ENCODE measurements at places on chromosomes 5 and 9. TPM values are rescaled to one million over a fixed set of nuclear protein-coding genes. Genes with fewer than 3 reads are reported as not detected.

DNA sequence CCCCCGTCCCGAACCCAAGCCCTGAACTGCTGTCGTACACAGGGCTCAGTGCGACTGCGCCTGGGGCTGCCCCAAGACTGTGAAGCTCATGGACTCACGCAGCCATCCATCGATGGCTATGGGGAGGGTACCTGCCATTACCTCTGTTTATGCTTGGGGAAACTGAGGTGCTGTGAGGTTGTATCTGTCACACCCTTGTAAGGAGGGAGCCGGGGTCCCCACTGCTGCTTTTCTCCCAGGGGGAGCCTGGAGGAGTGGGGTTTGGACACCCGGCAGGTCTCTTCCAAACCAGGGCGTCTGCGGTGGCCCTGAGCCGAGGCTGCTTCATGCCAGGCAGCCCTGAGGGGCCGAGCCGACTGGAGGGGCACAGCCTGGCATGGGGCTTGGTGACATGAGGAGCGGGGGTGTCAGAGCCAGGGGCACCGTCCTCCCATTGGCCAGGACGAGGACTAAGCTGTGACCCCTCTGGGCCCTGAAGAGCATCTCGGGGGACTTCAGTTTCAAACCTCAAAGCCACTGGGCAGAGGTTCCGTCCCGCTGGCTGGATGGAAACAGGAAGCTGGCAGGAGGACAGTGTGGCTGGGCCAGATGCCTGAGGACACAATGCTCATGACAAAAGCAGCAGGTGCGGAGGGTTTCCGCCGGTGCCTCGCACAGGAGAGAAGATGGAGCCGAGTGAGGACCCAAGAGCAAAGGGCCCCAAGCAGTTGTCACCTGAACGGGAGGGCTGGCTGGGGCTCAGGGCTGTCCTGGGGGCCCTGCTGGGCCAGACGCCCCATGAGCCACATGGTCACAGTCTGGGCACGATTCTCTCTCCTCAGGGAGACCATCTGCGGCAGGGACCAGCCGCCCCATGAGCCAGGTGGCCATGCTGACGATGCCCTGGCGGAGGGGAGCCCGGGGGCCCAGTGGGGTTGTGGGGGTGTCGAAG, 54.4 kb upstream of the EXOC3 start:
- no peak overlapping the region for H3K27ac ChIP-seq
- no peaks in the 10 kb centered on the region for H3K36me3 ChIP-seq
- H3K4me1 ChIP-seq: no peaks in the 10 kb centered on the region
- H3K4me3 ChIP-seq: no peak overlapping the region

DNA sequence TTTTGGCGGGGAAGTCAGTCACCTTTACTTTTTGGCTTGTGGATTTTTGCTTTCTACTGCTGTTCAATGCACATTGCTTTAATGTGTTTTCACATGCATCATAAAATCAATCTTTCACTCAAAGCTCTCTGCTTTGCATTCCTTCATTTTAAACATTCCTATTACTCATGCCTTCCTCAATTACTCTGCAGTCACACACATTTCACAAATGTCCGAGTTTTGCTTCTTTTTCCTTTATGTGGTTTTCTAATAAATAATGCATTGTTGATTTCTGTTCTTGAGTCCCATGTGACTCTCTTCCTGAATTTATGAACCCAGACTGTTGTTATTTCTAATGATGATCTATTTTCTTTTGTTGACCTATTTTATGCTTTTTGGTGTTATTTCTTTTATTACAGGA, 82.3 kb upstream of the EPB41L4B start:
- 0 out of 2 replicates have a peak, but pooled peaks cover 3% of the 10 kb centered on the region for H3K36me3 ChIP-seq
- DNase-seq: no peak

DNA sequence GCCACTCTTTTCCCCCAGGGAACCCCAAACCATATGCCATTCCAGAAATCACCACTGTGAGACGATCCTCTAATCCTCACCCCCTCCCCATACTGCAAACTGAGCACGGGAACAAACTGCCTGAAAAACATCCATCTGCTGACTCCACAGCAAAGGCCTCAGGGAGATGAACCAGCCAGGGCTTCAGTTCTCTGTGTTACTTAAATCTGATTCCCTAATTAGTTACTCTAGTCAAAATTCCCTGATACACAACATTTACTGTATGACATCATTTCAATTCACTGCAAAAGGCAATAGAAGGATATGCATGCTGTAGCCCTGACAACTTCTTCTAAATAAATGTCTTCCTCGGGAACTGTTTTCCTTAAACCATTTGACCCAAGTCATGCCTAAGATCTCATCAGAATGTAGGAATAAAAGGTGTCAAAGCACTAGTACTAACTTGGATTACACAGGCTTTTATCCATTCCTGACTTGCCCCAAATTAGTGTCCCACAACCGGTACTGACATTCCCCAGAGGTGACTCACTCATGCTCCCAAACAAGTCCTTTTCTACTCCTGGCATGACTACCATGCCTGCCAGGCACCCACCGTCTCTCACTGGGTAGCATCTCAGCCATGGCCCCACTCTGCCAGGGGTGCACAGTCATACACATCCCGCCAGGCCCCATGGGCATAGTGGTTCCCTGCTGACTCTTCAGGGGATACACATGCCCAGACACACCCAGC, 35.0 kb downstream of the MTX3 start:
- H3K27ac ChIP-seq: no peak overlapping the region
- no peak for DNase-seq
- no peak overlapping the region for H3K4me3 ChIP-seq
- H3K36me3 ChIP-seq: no peaks in the 10 kb centered on the region
- H3K4me1 ChIP-seq: no peaks in the 10 kb centered on the region
- 0 out of 2 replicates have a peak, but pooled peaks cover 3% of the 10 kb centered on the region for H3K27me3 ChIP-seq

GRCh38 chr5:145887217-145887616, 14.4 kb upstream of the GRXCR2 start:
- H3K36me3 ChIP-seq: no peaks in the 10 kb centered on the region
- 0 out of 2 replicates have a peak, but pooled peaks cover 2% of the 10 kb centered on the region for H3K4me1 ChIP-seq

GRCh38 chr9:4079906-4080305, 220.0 kb downstream of the GLIS3 start:
- no peaks in the 10 kb centered on the region for H3K4me1 ChIP-seq
- no peaks in the 10 kb centered on the region for H3K27me3 ChIP-seq
- no peak for DNase-seq
- H3K36me3 ChIP-seq: no peaks in the 10 kb centered on the region
- H3K4me3 ChIP-seq: no peak overlapping the region

GRCh38 chr5:2131196-2131595, 248.5 kb upstream of the IRX4 start:
- no peak for DNase-seq
- H3K4me1 ChIP-seq: no peaks in the 10 kb centered on the region
- H3K27me3 ChIP-seq: no peaks in the 10 kb centered on the region
- H3K4me3 ChIP-seq: no peak overlapping the region

The SLC6A18 gene
- total RNA-seq: not detected

The PARP8 gene
- total RNA-seq: 20.2 TPM

The EQTN gene
- total RNA-seq: not detected
